Psoas muscle (tissue), 8 donors: ENCODE measurements at places on chromosomes 4 and X. TPM values are rescaled to one million over a fixed set of nuclear protein-coding genes. Genes with fewer than 3 reads are reported as not detected.

DNA sequence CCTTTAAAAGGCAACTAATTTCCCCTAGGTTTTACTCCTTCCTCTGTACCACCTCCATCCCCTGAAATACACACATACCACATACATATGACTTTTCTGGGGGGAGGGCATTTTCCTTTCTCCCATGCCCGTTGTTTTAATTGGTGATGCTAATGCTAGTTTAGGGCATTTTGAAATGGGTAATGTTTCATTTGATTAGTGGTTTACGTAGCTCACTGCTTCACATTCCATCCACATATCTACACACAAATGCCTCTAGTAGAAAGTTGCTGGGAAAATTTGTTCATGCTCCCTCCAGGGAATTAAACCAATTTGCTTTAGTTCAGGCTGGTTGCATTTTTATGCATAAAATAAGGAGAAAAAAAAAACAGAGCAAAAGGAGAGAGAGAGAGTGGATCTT lies 231.2 kb downstream of the FRAS1 start:
- no peak for DNase-seq

S100G gene
- 0.23 TPM for polyA plus RNA-seq

DNA sequence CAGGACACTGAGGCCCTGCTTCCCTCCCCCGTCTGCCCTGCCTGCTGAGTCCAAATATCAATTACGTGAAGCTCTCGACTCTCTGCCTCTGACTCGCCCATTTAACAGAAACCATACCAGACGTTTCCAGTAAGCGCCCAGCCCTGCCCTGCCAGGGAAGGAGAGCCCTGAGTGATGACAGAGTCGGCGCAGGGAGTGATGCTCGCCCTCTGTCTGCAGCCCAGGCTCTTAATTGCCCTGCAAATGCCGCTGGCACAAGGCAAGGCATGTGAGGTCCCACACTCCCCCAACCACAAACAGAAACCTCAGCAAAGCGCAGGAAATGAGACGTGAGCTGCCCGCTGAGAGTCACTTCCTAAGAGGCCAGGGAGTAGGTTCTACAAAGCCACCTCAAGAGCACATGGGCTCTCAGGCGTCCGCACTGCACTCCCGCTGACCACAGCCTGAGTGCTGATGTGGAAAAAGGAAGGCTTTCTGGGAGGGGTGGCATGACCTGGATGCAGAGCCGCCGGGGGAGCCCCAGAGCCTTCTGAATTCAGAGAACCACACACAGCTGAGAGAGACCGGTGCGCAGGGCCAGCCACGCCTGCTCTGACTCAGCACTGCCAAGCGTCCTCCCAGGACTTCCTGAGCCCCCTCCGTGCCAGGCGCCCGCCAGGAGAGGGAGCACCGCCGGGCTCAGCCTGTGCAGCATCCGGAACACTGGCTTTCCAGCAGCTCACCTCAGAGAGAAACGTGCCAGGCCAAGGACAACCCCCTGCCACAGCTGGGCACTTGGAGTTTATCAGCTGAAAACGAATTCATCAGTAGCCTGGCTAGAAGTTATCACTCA lies 5.3 kb downstream of the ZFYVE28 start:
- peak; percentile 91 for DNase-seq

DNA sequence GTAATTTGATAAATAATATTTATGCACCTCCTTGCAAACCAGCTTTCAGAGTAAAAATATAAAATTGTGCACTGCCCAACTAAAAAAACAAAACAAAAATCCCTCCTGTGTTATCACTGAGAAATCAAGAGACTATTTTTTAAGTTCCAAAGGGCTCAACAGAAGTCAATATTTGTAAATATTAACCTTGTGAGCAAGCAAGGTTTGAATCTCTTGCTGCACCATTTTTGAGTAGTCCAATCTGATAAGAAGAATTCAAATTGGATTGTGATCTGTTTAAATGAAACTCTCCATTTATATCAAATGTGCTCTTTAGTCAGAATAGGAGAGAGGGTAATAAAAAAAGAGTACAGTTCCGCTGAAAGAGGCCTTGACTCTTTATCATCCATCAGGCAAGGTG lies 520.2 kb downstream of the RAB28 start:
- no peak for DNase-seq

SERTM2 gene
- polyA plus RNA-seq, result not detected

TLR2 gene
- 1.8 TPM for polyA plus RNA-seq

TRIM60 gene
- not detected for polyA plus RNA-seq
